ENCODE measurements at places on chromosomes 3 and 15.

GRCh38 chr3:41640076-41640475, 321.8 kb downstream of the ULK4 start:
- no peak for DNase-seq

GRCh38 chr3:11212784-11213183, 58.5 kb downstream of the HRH1 start:
- DNase-seq, result no peak

GRCh38 chr3:183577346-183577745, 21.8 kb upstream of the KLHL6 start:
- no peak for DNase-seq

- no peak for DNase-seq
Measured at GRCh38 chr3:158717576-158717975, 14.7 kb downstream of the RARRES1 start.

- DNase-seq, result no peak
Measured at GRCh38 chr15:73474785-73475184, 31.8 kb downstream of the REC114 start.

DNA sequence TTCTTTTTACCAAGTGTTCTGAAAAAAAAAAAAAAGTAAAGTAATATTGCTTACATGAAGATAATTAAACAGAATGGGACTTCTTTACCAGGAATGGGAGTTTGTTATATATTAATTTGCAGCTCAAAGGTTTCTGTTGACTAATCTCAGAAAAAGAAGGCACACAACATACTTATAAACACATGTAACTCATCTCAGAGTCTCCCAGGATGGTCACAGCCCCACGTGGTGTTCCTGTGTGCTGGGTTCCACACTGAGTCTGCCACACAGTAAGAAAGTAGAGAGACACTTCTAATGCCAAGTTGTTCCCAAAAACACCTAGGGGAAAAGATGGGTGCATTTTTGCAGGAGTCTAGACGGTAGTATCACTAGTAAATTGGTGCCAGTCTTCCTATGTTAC, 116.7 kb upstream of the ICE2 start:
- no peak for DNase-seq

DNA sequence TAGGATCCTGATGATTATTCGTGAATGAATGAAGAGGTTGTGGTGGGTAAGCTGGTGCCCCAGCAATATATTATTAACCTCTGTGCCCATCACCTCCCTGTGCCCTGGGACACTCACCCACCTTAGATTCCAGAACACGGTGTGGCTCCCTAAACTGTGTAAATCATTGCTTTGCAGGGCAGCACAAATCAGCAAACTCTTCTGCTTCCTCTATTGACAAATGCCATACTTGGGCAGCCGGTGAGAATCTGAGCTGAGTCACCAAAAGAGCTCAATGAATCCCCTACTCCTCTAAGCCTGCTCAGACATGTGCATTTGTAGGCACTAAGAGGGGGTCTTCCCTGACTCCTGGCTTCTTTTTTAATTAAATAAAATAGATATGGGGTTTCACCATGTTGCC, 15.7 kb downstream of the UQCC5 start:
- DNase-seq, result no peak

GRCh38 chr3:42071904-42072812, 19.0 kb upstream of the TRAK1 start:
- DNase-seq, result no peak

DNA sequence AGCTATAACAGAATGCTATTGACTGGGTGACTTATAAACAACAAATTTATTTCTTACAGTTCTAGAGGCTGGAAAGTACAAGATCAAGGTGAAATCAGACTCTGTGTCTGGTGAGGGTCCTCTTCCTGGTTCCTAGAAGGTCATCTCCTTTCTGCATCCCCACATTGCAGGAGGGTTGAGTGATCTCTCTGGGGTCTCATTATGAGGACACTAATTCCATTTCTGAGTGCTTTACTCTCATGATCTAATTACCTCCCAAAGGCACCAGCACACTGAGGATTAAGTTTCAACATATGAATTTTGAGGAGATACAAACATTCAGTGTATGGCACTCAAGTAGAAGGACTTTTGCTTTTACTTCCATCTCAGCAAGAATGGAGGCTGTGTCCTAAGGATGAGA, 534.1 kb upstream of the KCNMB2 start:
- DNase-seq, result no peak

- DNase-seq, result no peak
Measured at GRCh38 chr3:142929109-142929508, 34.4 kb downstream of the PAQR9 start.

DNA sequence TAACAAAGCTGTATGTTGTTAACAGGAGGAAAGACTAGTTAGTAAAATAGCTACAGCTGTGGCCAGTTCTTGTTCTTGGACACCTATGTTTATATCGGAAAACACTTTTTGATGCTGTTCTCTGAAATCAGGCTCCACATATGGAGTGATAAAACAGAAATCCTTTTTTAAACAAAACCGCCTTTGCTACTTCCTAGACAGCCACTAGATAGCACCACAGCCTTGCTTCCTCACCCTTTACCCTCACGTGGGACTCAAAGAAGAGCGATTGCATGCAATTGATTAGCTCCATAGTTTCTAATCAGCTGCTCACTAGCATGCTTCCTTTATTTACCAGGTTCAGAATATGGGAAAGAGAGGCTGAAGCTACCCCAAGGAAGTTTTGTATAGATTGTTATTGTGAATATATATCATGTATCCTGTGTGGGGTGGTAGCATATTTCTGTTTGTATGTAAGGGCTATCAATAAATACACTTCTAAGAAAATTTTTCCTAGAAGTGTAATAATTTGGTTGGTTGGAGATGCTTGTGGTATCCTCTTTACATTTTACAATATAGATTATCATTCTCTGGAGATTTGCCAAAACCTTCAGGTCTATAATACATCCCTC, 4.3 kb upstream of the MTFMT start:
- DNase-seq, result no peak

- no peak for DNase-seq
Measured at GRCh38 chr3:71524672-71525071, 58.9 kb downstream of the FOXP1 start.

DNA sequence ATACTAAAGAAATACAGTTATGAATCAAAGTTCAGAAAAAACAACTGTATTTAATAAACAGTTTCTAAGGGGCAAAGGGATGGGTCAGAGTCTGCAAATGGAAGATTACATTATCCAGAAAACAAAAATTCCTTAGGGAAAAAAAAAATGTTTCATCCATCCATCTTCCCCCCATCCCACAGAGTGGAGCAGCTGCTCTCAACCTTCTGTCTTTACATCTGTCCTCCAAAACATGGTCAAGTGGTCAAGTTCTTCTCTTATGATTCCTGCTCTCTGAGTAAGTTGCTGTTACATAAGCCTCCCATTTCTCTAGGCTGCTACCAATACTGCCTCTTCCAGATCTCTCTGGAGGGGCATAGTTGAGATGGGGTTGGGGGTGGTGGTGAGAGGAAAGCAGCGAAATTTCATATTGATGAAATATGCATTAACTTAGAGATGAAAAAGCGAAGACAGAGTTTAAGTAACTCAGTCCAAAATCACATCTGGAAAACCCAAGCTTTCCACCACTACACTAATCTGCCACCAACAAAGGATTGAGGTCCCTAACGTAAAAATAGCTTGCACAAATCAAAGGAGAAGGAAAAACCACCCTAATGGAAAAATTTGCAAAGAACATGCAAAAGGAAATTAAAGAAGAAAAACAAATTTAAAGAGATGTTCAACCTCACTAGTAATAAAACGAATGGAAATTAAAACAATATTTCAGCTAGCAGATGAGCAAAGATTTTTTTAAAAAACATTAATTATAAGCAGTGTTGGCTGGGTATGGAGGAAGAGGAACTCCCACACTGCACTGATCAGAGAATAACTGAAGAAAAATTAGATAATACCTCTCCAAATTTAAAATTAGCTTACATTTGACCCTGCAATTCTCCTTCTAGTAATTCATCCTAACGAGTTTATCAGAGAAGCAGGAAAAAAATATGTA, 109.5 kb downstream of the ST8SIA2 start:
- no peak for DNase-seq

DNA sequence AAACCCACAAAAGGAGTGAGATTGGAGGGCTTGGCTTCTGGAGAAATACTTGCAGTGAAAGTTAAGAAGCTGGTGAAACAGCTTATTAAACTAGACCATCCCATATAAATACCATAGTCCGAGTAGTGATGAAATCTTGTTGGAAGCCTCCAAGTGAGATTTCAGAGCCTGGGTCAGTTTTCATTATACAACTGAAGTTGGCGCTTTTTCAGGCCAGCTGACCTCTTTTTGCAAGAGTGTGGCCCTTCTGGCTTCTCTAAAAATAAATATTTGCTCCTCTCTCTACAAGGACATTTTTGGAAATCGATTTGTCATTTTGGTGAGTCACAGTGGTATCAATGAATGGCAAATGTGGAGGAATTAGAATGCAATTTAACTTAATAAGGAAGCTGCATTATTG, 51.2 kb upstream of the THRB start:
- DNase-seq, result no peak

DNA sequence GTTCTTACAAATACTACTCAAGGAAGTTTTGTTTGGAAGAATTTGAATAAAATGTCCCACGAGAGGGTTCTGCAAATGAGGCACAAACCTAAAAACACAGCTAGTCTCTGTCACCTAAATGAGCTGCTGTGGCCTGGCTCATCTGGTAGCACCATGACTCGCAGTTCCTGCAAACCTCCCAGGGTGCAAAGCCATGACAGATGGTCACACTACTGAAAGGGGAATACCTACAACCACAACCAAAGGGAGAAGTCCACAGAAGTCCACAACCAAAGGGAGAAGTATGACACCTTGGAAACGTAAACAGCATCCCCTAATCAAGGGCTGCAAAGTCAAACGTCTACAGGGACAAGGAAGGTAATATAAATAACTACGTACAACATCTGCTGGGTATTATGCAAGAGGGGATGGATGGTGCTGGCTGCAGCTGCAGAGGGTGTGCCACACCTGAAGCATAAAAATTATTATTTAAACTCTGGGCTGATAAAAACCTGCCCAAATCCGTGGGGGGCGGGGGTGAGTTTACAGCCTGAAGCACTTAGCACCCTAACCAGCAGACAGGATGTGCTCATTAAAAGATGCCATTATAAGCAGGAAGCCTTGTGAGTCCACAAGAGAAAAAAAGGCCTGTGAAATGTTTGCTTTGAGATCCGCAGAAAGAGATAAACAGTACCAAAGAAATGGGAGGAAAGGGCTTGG, 184.0 kb downstream of the MAGI1 start:
- no peak for DNase-seq

DNA sequence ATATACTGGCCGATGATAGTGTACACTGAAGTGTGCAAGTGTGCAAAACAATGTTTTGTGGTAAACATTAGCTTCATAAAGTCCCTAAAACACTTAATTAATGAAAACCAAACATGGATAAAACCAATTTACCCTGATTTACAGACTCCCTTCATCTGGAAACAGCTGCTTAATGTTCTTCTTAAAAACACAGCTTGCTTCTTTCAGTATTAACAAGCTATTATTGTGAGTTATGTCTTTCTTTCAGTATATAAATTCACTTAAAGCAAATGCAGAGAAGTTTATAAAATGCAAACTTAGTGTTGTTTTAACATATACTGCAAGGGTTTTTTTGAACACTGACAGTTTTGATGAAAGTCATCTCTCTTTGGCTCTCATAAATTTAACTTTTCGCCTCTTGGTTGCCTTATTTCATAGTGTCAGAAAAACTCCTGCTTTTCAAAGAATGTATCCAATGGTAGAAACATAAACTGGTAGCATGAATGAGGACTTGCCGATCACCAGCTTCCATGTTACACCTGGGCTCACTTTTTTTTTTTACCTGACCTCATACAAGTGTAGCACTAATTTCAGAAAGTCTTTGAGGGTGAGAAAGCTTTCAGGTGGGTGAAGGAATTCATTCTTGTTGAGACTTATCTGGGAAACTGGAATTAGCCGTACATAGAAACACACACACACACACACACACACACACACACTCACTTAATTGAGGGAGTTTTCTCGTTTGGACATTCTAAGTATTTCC, 532.2 kb downstream of the ROBO2 start:
- DNase-seq, result no peak

GRCh38 chr3:155231792-155232191, 61.7 kb downstream of the STRIT1 start:
- no peak for DNase-seq

- no peak for DNase-seq
Measured at GRCh38 chr3:143171141-143171980, 51.8 kb downstream of the CHST2 start.

DNA sequence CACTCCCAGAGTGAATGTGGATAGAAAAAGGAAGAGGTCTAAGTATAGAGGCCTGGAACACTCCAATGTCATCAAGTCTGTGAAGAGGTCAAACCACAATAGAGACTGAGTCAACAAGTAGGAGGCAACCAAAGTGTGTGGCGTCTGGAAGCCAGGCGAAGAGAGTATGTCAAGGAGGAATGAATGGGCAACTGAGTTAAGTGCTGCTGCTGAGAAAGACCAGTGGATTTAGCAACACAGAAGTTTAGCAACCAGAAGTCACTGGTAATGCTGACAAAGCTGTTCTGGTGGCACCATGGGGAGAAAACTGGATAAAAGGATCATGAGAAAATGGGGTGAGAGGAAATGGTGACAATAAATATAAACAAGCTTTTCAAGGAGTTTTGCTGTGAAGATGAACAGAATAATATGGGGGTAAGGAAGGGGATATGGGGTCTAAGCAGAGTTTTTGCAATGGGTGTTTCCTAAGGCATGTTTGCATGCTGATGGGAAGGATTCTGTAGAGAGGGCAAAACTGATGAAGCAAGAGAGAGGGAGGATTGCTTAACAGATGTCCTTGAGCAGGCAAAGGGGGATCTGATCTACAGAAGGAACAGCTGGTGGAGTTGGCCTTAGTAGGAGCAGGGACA, 38.4 kb downstream of the PCOLCE2 start:
- no peak for DNase-seq

DNA sequence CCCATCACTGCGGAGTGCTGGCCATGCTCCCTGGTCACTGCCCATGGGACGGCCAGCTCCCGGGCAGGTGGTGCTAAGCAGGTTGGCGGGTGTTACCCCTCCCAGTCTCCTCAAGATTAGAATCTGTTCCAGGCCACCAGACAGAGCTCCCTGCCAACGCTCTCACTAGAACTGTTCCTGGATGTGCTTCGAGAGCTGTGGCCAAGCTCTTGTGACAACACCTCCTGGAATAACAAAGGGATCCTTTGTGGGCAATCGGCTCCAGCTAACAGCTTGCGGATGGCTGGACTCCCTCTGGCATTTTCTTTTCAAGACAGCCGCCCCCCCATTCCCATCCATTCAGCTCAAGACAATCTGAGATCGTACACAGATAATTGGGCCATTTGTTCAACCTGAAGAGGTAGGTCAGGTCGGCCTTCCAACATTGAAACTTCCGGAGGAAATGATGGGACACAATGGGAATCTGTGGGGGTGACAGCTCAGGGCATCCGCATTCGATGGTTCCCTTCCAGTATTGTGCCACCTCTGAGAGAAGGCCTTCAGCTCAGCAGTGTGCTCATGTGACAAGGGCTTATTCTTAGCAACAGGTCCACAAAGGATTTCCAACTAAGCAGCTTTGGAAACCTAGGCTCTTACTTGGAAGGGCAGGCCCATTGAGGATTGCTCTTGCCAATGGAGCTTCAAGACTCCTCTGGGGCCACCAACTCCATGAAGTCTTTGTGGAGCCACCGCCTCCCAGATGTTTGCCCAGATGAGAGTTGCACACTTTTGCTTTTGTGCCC, 11.6 kb upstream of the EPHB3 start:
- no peak for DNase-seq

Measured in activated CD4-positive, CD25-positive, alpha-beta regulatory T cell treated with anti-CD3 and anti-CD28 coated beads, Interleukin-2, amount 50 U/mL, for 72 hours (primary cell).